ENCODE measurements at places on chromosomes 2 and 18. TPM values are rescaled to one million over a fixed set of nuclear protein-coding genes. Genes with fewer than 3 reads are reported as not detected.
A peak's percentile ranks its signal among the peaks of the same experiment; 100 is the strongest.

DNA sequence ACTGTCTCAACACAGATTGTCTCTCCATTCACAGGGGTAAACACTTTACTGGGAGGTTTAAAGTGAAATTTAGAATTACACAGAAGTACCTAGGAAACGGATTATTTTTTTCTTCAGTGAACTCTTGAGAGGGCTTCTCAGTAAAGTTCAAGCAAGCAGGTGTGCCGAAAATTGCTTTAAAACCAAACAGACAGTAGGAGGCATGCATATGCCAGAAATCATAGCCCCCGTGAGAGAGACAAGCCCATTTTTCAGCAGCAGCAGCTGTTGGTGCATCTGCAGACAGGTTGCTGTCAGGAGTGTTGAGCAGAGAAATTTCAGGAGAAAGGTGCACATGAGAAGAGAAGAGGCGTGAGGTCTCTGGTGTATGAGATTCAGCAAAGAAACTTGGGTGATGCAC, 2115.5 kb upstream of the CELF4 start:
- H3K36me3 ChIP-seq: no peaks in the 10 kb centered on the region
- DNase-seq: no peak
- no peak overlapping the region for H3K4me3 ChIP-seq
- H3K4me1 ChIP-seq: no peaks in the 10 kb centered on the region
- H3K27ac ChIP-seq: no peak overlapping the region

DNA sequence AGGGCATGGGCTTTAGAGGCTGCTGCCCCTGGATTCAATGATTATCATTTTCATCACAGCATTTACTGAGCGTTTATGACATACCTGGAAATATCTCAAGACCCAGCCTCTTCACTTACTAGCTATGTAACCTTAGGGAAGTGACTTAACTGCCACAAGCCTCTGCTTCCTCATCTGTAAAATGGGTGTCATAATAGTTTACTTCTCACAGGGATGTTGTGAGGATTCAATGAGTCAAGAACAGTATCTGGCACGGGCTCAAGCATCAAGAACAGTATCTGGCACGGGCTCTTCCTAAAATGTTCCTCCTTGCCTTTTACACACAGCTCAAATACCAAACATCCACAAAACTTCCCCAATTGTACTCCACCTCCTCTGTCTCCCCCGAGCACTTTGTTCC, 31.4 kb downstream of the LGALSL start:
- no peaks in the 10 kb centered on the region for H3K4me1 ChIP-seq
- DNase-seq: no peak
- no peaks in the 10 kb centered on the region for H3K27me3 ChIP-seq
- no peak overlapping the region for H3K27ac ChIP-seq
- H3K36me3 ChIP-seq: no peaks in the 10 kb centered on the region

GRCh38 chr2:133146893-133147292, 421.4 kb downstream of the NCKAP5 start:
- no peaks in the 10 kb centered on the region for H3K36me3 ChIP-seq
- no peak for DNase-seq
- no peak overlapping the region for H3K4me3 ChIP-seq
- no peaks in the 10 kb centered on the region for H3K27me3 ChIP-seq

DNA sequence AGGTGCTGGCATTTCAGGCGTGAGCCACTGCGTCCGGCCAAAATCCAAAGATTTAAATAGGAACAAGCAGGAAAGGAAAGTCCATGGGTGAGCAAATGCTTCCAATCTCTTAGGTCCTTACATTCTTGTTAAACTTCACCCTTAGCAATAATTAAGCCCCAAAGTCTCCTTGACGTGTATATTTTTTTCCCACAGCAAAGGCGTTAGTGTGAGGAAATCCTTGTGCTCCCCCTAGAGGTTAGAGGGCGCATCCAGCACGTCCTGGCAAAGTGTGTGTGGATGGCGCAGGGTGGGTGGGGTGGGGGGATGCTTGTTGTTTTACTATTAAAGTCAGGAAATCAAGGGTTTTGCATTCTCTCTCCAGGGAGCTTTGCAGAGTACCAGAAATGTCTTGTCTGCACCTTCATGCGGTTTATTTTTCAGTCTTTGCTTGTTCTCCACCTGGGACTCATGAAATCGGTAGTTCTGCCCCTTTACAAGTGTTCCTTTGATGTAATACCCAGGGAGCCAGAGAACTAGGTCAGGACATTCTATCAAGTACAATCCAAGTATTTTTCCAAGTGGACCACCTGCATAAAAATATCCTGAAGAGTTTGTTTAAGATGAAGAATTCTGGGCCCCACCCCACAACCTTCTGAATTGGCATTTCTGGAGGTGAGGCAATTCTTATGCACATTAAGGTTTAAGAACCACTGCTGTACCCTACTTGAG, 22.2 kb upstream of the ITSN2 start:
- no peaks in the 10 kb centered on the region for H3K36me3 ChIP-seq
- H3K4me1 ChIP-seq: no peaks in the 10 kb centered on the region
- no peak overlapping the region for H3K27ac ChIP-seq
- no peak overlapping the region for H3K4me3 ChIP-seq
- DNase-seq: peak; percentile 55

ZAP70 gene
- polyA plus RNA-seq: 1.2 TPM

TACR1 gene
- polyA plus RNA-seq: 4.4 TPM

STARD6 gene
- not detected for polyA plus RNA-seq

REEP1 gene
- 12.0 TPM for polyA plus RNA-seq

Data from ovary (tissue), 10 donors.